Activated CD4-positive, alpha-beta memory T cell treated with anti-CD3 and anti-CD28 coated beads, Interleukin-2, amount 10 ng/mL, durations not matched to agents 7 days and 5 days (primary cell): ENCODE measurements at places on chromosomes 12 and 14.
A peak's percentile ranks its signal among the peaks of the same experiment; 100 is the strongest.

DNA sequence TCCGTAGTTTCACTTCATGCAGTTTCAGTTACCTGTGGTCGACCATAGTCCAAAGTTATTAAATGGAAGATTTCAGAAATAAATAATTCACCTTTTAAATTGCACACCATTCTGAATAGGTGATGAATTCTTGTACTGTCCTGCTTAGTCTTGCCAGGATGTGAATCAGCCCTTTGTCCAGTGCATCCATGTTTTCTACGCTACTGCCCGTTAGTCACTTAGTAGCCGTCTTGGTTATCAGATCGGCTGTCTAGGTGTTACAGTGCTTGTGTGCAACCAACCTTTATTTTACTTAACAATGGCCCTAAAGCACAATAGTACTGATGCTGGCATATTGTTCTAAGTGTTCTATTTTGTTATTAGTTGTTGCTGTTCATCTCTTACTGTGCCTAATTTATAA is 146.7 kb downstream of the ACSS3 start:
- no peak overlapping the region for H3K4me3 ChIP-seq
- H3K36me3 ChIP-seq: no peaks in the 10 kb centered on the region
- DNase-seq: no peak
- H3K4me1 ChIP-seq: no peaks in the 10 kb centered on the region
- H3K27ac ChIP-seq: no peak overlapping the region

- no peak overlapping the region for H3K4me3 ChIP-seq
- no peak for DNase-seq
- H3K4me1 ChIP-seq: no peaks in the 10 kb centered on the region
- no peaks in the 10 kb centered on the region for H3K36me3 ChIP-seq
Measured at GRCh38 chr12:2422591-2422990, 369.8 kb downstream of the CACNA1C start.

DNA sequence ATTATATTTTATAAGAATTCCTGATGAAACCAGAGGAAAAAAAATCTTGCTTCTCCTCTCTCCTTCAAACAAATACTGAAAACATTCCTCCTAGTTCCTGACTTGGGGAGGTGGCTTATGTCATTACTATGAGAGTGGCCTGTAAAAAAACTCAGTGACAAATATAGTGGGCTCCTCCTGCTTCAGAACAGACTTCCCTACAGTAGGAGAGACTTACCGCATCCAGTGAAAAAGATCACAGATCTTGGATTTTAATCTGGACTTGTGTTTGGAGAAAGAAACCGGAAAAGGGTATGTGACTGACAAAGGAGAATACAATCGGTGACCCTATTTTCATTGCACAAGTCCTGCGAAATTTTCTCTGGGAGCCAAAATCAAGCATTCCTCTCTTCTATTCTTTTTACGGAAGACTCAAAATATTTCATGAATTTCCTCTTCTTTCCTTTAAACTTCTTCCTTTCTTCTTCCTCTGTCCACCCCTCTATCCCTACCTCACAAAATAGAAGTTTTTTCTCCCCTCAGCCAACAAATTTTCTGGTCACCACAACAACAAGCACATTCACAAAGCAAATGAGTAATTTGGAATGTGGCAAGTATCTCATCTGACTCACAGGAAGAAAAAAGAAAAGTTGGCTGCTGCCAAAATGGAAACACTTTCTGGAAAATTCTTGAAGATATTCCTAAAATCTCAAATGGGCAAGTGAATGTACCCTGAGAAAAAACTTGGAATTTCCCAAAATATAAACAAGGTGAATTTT is 185.1 kb upstream of the CDKN3 start:
- H3K4me1 ChIP-seq: no peaks in the 10 kb centered on the region
- no peak for DNase-seq
- no peak overlapping the region for H3K4me3 ChIP-seq

DNA sequence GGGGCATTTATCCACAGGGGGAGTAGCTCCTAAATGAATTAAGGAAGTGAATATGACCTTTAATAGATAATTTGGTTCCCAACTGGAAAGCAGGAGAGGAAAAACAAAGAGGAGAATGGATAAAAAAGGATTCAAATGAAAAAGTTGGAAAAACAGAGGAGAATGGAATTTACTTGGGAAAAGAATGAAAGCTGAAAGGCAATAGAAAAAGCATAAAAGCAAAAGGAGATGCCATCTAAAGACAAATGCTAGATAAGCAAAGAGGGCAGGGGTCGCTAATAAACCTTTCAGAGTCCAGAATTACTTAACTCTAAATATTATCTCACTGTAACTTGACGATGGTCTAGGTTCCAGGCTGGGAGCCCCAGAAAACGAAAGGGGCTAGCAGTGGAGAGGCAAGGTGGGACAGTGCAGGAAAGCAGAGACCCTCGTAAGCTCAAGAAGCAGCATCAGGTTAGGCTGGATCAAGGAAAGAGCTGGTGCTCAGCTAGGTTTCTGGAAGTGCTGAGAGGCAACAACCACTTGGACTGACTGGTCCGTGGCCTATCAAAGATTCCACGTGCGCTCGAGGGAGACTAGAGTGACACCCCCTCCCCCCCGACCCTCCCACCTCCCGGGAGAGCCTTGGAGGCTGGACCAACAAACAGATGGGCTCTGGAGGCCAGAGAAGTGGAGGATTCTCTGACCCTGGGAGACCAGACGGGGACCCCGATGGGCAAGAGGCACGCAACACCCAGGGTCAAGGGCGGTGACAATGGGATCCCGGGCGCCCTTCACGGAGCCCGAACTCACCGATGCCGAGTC is 1.2 kb downstream of the SLC2A13 start:
- peak overlapping the region; percentile 71 for H3K4me3 ChIP-seq
- no peak overlapping the region for H3K27ac ChIP-seq
- H3K4me1 ChIP-seq: peaks cover 27% of the 10 kb centered on the region
- DNase-seq: no peak

- DNase-seq: peak; percentile 93
- H3K4me3 ChIP-seq: peak overlapping the region; percentile 83
Measured at GRCh38 chr12:124927201-124928094, 13.0 kb upstream of the UBC start.

DNA sequence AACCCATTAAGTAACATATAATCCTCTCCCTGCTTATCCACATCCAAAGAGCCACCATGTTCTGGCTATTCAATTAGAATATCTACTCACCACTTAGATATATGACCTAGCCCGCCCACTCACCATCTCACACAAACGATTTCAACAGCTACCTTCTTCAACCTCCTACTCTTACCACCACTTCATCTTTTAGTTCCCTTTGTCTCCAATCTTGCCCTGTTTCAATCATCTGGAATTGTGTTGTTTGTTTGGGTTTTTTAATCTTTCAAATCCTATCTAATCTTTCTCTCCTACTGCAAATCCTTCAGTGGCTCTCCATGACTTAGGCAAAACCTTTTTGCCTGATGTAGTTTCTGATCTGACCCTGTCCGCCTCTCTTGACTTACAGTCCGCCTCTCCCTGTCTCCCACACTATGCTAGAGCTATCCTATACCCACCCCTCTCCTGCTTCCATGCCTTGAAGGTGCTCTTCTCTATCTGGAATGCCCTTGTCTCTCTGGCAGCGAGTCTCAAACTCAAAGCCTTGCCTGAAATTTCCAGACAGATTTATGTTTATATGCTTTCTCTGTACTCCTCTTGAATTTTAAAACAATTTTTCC is 161.0 kb upstream of the CRY1 start:
- no peaks in the 10 kb centered on the region for H3K4me1 ChIP-seq
- H3K27me3 ChIP-seq: peaks cover 23% of the 10 kb centered on the region
- H3K36me3 ChIP-seq: no peaks in the 10 kb centered on the region
- H3K27ac ChIP-seq: no peak overlapping the region
- no peak for DNase-seq

DNA sequence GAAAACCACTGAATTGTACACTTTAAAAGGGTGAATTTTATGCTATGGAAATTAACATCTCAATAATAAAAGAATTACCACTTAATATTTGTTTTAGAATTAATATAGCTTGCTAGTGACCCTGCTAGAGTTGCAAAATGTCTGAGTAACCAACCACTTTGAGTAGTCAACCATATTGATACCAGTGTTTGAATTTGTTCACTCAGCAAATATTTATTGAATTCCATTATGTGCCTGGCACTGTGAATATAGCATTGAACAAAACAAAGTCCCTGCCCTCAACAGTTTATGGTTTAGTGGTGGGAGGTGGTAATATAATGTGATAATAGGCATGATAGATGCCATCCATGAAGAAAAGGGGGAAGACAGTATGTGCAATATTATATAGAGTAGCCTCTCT is 4.6 kb downstream of the SNRPF start:
- H3K27me3 ChIP-seq: no peaks in the 10 kb centered on the region
- no peak for DNase-seq
- H3K4me3 ChIP-seq: no peak overlapping the region
- peaks cover 21% of the 10 kb centered on the region for H3K4me1 ChIP-seq
- H3K36me3 ChIP-seq: peaks cover 54% of the 10 kb centered on the region

GRCh38 chr12:12610711-12611110 is 965 bp upstream of the CREBL2 start:
- peak overlapping the region; percentile 89 for H3K4me3 ChIP-seq
- DNase-seq: no peak
- H3K36me3 ChIP-seq: peaks cover 20% of the 10 kb centered on the region
- H3K27ac ChIP-seq: peak overlapping the region; percentile 95
- no peaks in the 10 kb centered on the region for H3K27me3 ChIP-seq
- peaks cover 60% of the 10 kb centered on the region for H3K4me1 ChIP-seq

- H3K27me3 ChIP-seq: no peaks in the 10 kb centered on the region
- peak overlapping the region; percentile 70 for H3K27ac ChIP-seq
- H3K36me3 ChIP-seq: peaks cover 47% of the 10 kb centered on the region
Measured at GRCh38 chr14:101875727-101876554, 88.4 kb upstream of the DYNC1H1 start.

DNA sequence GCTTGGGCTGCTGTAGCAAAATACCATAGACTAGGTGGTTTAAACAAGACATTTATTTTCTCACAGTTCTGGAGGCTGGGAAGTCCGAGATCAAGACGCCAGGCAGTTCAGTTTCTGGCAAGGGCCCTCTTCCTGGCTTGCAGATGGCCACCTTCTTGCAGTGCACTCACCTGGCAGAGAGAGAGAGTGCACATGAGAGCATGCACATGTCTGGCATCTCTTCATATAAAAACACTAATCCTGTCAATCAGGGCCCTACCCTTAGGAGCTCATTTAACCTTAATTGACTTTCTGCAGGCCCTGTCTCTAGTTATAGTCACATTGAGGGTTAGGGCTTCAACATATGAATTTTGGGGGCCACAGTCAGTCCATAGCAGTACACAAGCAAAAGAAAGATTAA is 12.4 kb upstream of the EVL start:
- no peak overlapping the region for H3K4me3 ChIP-seq
- H3K27ac ChIP-seq: no peak overlapping the region

GRCh38 chr12:42483521-42483790 is 106.1 kb downstream of the PRICKLE1 start:
- H3K4me3 ChIP-seq: peak overlapping the region; percentile 58
- no peaks in the 10 kb centered on the region for H3K36me3 ChIP-seq
- DNase-seq: no peak
- no peak overlapping the region for H3K27ac ChIP-seq

- H3K36me3 ChIP-seq: peaks cover 7% of the 10 kb centered on the region
- H3K27ac ChIP-seq: no peak overlapping the region
- peaks cover 46% of the 10 kb centered on the region for H3K4me1 ChIP-seq
- no peak for DNase-seq
- H3K27me3 ChIP-seq: no peaks in the 10 kb centered on the region
Measured at GRCh38 chr12:93786656-93787397, 109.7 kb downstream of the CRADD start.

- H3K4me3 ChIP-seq: no peak overlapping the region
- peaks cover 6% of the 10 kb centered on the region for H3K27me3 ChIP-seq
- no peak overlapping the region for H3K27ac ChIP-seq
- DNase-seq: no peak
- H3K4me1 ChIP-seq: no peaks in the 10 kb centered on the region
- H3K36me3 ChIP-seq: no peaks in the 10 kb centered on the region
Measured at GRCh38 chr12:28998662-28999120, 150.4 kb upstream of the FAR2 start.

DNA sequence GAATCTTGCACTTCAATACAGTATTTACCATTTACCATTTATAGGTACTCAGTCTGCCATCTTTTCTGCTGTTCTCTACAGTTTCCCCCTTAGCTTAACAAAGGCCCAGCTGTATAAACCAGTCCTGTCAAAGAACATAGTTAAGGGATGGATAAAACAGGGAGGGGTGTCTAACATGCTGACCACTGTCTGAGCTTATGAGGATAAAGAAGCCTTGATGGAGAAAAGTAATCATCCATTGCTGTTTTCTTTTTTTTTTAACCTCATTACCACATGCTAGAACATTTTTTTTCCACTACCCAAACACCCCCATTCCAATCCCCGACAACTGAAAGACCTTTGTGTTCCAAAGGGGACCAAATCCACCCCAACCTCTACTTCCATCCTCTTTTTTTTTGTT is 39.9 kb downstream of the SOX5 start:
- H3K4me3 ChIP-seq: no peak overlapping the region
- no peaks in the 10 kb centered on the region for H3K27me3 ChIP-seq
- H3K4me1 ChIP-seq: no peaks in the 10 kb centered on the region
- no peak for DNase-seq

- no peak for DNase-seq
- H3K27me3 ChIP-seq: peaks cover 20% of the 10 kb centered on the region
- no peaks in the 10 kb centered on the region for H3K36me3 ChIP-seq
Measured at GRCh38 chr14:70827347-70827746, 18.0 kb upstream of the MAP3K9 start.

GRCh38 chr12:121992059-121992879 is 29.4 kb upstream of the BCL7A start:
- peaks cover 19% of the 10 kb centered on the region for H3K4me1 ChIP-seq
- H3K36me3 ChIP-seq: no peaks in the 10 kb centered on the region
- no peak overlapping the region for H3K4me3 ChIP-seq

DNA sequence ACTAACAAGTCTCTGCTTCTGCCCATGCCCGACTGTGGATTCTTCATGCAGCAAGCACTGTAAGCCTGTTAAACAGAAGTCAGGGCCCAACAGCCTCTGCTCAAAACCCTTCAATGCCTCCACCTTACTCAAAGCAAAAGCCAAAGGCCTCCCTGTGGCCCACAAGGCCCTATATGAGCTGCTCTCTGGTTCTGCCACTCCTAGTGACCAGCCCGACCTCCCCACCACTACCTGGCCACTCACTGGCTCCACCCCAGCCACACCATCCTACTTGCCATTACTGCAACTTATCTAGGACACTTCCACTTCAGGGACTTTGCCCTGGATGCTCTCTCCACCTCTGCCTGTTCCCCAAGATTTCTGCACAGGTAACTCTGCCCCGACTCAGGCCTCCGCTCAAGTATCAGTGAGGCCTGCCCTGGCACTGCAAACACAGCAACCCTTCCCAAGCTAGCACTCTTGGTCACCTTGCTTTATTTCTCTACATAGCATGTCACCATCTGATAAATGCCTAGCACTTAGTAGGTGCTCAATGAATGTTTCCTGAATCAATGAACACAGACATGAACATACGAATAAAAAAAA is 88.9 kb downstream of the ITPR2 start:
- DNase-seq: no peak
- H3K4me1 ChIP-seq: peaks cover 28% of the 10 kb centered on the region
- H3K4me3 ChIP-seq: no peak overlapping the region

- peaks cover 8% of the 10 kb centered on the region for H3K27me3 ChIP-seq
- no peaks in the 10 kb centered on the region for H3K36me3 ChIP-seq
- H3K4me1 ChIP-seq: peaks cover 66% of the 10 kb centered on the region
- DNase-seq: no peak
Measured at GRCh38 chr12:4118601-4119156, 154.9 kb upstream of the CCND2 start.

- no peaks in the 10 kb centered on the region for H3K27me3 ChIP-seq
- H3K27ac ChIP-seq: no peak overlapping the region
- H3K4me1 ChIP-seq: peaks cover 4% of the 10 kb centered on the region
- H3K36me3 ChIP-seq: peaks cover 19% of the 10 kb centered on the region
- no peak overlapping the region for H3K4me3 ChIP-seq
Measured at GRCh38 chr12:22054155-22054554, 8.1 kb downstream of the CMAS start.
